ENCODE measurements at places on chromosomes 3 and 15.

GRCh38 chr15:45555934-45556608, 31.1 kb upstream of the BLOC1S6 start:
- no peak for DNase-seq

DNA sequence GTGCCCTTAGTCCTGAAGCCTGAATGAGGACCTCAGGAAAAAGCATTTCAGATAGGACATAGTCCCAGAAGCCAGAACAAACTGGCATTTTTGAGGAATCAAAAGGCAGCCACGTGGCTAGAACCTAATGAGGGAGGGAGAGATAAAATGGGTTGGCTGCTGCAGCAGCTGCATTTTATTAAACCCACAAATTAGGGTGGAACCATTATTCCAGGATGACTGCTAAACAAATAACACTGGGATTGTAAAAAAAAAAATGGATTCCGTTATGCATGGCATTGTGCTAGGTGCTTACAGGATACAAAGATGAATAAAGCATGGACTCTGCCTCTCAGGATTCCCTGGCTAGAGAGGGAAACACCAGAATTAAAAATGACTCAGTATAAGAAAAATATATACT, 141.5 kb downstream of the SATB1 start:
- DNase-seq, result no peak

DNA sequence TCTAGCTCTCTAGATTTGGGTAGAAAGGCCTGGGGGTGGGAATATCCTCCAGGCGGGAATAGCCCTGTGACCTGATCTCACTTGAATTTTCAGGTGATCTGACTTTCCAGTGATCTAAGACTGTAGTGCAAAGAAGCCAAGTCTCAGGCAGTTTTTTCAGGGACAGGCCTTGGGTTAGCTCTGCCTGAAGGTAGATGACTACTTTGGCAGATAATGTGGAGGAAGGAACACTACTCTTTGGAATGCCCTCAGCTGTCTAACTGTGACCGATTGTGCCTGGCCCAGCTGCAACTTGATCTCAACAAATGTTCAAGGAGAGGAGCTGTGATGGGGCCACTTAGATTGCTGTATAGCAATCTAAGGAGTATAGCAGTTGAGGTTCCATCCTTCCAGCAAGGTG, 193.7 kb downstream of the TCF12 start:
- no peak for DNase-seq

DNA sequence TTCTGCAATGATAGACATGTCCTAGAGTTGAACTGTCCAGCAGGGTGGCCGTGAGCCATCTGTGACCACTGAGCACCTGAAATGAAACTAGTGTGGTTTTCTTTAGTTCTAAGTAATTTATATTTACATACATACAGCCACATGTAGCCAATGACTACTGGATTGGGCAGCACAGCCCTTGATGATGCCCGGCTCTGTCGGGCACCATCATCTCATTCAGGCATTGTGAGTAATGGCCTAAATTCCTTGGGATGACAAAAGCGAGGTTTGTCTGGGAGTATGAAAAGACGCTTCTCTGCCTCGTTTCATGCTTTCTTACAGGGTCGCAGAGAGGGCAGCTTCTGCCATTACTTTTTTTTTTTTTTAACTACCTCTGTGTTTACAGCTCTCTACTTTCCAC, 251.9 kb upstream of the HES1 start:
- no peak for DNase-seq

DNA sequence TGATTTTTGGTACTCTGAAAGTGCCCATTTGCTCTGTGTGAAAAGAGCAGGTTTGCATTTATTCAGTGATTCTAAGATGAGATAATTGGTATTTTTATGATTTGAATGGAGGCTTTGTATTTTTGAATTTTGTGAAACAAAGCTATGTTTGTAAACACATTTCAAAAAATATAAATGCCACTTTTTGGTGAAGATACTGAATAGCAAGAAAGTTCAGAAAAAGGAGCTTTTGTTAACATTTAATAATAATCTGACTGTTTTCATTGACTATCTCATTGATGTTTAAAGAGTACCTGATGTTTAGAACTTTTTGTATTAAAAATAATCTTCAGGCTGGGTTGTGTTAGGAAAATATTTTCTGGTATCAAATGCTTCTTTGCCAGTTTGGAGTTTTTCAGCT, 23.7 kb downstream of the TCF12 start:
- no peak for DNase-seq

- DNase-seq, result no peak
Observed at GRCh38 chr15:60538129-60538528, 59.2 kb upstream of the ICE2 start.

DNA sequence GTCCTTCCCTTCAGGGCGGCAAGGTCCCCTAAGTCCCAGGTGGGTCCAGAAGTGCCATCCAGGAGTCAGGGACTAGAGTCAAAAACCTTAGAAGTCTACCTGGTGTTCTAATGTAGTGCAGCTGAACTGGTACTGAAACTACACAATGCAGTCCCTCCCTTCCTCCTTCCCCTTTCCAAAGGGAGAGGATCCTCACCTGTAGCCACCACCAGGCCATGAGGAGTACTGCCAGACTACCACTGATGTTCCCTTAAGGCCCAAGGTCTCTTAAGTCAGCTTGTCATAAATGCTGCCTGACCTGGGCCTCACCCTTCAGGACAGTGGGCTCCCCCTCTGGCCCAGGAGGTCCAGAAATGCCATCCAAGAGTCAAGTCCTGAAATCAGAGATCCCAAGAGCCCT, 98.9 kb downstream of the ULK4 start:
- DNase-seq, result no peak

DNA sequence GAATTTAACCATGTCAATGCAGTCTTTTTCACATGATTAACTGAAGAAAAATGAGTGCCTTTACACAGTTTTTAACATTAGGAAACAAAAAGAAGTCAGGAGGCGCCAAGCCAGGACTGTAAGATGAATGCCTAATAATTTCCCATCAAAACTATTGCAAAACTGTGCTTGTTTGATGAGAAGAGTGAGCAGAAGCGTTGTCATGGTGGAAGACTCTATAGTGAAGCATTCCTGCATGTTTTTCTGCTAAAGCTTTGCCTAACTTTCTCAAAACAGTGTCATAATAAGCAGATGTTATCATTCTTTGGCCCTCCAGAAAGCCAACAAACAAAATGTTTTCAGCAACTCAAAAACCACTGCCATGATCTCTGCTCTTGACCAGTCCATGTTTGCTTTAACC, 156.8 kb upstream of the CDIN1 start:
- no peak for DNase-seq

GRCh38 chr3:103847081-103848062, 1412.6 kb downstream of the ZPLD1 start:
- DNase-seq, result no peak

GRCh38 chr3:149765762-149766334, 13.6 kb upstream of the COMMD2 start:
- DNase-seq, result no peak

- DNase-seq, result no peak
Observed at GRCh38 chr3:111923806-111924205, 55.0 kb upstream of the ABHD10 start.

DNA sequence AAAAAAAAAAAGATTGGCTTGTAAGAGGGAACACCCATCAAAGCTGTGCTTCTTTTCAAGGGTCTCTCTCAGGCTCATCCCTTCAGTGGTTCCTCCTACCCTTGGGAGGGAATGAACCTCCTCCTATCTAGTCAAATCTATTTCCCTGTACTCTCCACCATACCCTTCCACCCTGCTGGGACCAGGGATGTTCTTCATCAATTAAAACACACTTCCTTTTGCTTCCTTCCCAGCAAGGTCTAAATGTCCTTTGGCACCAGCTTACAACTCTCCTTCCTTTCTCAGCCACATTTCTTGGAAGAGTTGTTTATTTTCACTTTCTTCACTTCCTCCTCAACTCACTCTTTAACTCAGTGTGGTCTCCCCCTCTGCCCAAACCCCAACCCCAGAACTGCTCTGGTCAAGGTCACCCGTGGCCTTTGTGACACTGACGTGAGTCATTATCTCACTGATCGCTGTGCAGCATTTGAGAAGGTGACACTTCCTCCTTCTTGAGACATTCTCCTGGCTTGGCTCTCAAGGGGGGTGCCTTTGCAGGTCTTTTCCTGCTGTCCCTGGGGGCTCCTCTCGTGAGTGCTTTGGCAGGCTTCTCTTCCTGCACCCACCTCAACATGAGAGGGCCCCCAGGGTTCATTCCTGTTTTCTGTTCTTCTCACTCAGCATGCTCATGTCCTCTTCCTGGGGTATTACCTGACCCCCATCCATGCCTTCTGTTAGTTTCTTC, 210.5 kb upstream of the TLE3 start:
- no peak for DNase-seq

GRCh38 chr3:165837058-165837525, at the start of gene BCHE:
BCHE (minus strand) TSS chr3:165837423; CDS start chr3:165831033, 6,390 bp downstream.
- no peak for DNase-seq

DNA sequence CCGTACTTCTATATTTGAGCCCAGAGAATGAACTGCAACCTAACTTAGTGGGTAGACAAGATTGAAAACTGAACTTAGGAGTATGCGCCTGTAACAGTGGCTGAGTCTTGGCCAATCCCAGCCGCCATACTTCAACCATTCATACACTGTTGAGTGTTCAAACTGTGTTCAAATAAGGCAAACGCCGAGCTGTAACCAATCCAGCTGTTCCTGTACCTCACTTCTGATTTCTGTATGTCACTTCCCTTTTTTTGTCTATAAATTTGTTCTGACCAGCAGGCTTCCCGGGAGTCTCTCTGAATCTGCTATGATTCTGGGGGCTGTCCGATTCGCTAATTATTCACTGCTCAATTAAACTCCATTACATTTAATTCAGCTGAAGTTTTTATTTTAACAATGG, 58.6 kb upstream of the TPM1 start:
- DNase-seq, result no peak

GRCh38 chr3:153840487-153840886, 280.7 kb upstream of the ARHGEF26 start:
- no peak for DNase-seq

GRCh38 chr3:131694376-131694775, 191.6 kb upstream of the MRPL3 start:
- no peak for DNase-seq

GRCh38 chr3:128783774-128784173, 57.8 kb downstream of the RAB7A start:
- no peak for DNase-seq

GRCh38 chr3:50652709-50653108, 22.0 kb upstream of the DOCK3 start:
- DNase-seq, result peak; percentile 52

GRCh38 chr15:46312133-46312740, 677.4 kb downstream of the SQOR start:
- peak; percentile 40 for DNase-seq

DNA sequence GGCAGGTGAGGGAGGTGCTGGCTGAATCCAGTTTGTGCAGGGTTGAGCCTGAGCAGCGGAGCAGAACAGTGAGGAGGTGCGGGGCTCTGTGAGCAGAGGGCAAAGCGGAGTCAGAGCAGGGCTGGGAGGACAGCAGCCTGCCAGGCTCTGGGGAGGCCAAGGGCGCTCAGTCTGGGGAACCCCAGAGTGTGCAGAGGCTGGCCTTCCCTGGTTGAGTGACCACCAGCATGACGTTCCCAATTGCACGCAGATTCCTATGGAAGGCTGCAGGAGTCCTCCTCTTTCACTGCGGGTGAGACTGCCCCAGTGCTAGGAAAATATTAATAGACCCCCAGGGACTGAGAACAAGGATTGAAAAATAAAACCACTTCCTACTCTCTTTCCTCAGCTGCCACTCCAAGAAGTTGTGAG, 13.2 kb downstream of the MRAS start:
- no peak for DNase-seq

- DNase-seq, result no peak
Observed at GRCh38 chr3:179136195-179136594, 12.0 kb upstream of the PIK3CA start.

DNA sequence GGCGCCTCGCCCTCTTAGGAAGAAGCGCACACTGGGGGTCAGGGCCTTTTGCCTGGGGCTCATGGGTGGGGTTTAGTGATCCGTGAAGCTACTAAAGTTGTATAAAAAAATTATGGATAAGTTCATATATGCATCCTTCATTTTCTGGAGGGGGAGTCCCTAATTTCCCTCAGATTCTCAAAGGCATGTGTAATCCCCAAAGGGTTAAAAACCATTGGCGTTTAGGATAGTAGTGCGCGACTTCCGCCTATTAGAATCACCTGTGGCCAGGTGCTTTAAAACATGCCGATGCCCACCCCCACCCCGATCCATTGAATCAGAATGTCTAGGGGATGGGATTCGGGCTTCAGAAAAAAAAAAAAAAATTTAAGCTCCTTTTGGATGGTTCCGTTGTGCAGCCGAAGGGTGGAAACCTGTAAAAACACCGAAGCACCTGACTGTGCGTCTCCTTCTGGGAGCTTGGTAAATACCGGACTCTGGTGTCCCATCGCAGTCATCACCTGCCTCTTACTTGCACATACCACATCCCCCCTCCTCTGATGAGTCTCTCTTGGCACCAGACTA, 570 bp downstream of the APH1B start:
- DNase-seq, result no peak

DNA sequence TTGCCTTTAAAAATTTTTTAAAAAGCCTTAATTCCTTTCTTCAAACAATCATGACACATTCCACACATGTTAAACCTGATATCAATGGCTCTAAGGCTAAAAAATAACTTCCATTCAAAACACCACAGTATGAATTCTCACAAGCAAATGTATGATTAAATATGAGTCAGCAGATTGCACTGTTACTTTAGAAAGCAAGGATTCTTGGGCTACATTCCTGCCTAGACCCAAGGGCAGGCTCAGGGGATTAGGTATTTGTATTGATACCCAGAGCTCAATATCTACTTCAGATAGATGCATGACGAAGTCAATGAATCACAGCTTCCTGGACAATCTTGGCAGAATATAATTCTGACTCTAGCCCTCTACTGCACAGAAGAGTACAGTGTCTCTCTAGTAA, 65.7 kb downstream of the RARB start:
- no peak for DNase-seq

DNA sequence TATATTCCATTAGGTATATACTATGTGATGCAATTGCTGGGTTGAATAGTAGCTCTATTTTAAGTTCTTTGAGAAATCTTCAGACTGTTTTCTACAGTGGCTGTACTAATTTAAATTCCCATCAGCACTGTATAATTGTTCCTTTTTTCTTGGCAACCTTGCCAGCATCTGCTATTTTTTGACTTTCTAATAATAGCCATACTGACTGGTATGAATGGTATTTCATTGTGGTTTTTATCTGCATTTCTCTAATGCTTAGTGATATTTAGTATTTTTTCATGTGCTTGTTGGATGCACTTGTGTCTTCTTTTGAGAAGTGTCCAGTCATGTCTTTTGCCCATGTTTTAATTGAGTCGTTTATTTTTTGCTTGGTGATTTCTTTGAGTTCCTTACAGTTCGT, 145.1 kb upstream of the PLSCR5 start:
- no peak for DNase-seq

DNA sequence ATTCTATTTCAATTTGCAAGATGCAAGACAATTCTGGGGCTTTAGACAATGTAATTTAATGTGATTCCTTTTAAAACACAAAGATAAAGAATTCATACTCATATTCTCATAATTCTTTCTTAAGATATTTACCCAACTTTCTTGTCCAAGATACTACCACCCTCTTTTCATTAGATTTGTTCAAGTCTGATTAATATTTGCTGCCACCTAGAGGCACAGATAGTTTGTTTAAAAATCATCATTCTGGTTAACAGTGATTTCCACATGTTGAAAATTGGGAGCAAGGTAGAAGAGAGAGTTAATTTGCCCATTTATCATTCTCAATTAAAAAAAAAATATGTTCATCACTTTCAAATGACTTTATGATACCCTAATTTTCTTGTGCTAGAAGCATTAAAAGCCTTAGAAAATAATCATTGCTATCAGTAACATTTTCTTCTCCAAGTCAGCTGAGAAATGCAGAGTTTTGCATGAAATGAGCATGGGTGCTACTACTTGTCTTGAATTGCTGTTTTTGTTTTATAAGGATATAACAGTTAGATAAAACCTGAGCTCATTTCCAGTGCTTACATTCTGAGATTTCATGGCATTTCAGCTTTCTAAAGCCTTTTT, 11.6 kb downstream of the TAMM41 start:
- no peak for DNase-seq
